ENCODE measurements at places on chromosomes 1 and 21.

DNA sequence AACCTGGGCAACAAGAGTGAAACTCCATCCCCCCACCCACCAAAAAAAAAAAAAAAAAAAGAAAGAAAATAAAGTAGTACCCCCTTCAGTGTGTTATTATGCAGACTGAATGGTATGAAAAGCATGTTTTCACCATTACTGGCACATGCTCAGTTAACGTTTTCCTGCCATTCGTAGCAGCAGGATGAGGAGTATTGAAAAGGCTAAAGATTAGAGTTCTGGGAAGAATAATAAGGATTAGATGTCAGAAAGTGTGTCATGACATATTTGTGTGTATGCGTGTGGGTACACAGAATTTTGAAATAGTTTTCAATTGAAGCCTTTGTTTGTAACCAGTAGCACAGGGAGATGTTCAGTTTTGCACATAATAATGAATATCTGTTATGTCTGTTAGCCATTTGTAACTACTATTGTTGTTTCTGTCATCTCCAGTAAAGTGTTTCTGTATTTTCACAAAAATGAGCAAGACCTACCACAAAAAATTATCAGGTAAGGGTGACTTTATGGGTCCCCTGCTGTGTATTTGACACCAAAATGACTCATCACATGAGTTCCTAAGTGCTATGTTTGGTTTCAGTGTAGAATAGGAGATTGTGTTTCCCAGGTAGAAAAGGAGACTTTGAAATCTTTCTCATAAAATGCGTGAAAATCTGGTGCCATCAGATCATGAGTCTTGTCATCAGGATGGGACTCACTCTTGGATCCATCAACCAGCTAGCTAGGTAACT, 358.9 kb downstream of the DISC1 start:
- DNase-seq: no peak

- no peak for DNase-seq
Observed at GRCh38 chr1:220149742-220150141, 55.8 kb downstream of the IARS2 start.

- no peak for DNase-seq
Observed at GRCh38 chr1:185132534-185132933, 24.2 kb downstream of the TRMT1L start.

- DNase-seq: peak; percentile 40
Observed at GRCh38 chr1:98104289-98104688, 183.5 kb upstream of the DPYD start.

- no peak for DNase-seq
Observed at GRCh38 chr1:226719596-226720387, 19.3 kb downstream of the ITPKB start.

DNA sequence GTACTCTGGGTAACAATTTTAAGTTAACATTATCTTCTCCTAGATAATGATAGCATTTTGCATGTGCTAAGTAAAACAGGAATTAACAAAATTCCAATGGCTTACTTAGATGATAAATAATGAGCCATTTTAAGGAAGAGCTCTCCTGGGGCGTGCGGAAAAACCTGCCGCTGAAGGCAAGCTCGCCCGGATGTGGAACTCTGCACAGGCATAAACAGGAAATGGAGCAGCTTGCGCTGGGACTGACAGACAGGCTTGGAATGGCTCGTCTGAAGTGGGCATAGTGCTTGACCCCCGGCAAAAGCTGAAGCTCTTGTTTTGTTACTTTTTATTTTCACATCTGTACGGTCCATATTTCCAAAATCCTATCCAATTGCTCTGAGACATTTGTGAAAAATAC, 169.2 kb downstream of the ZNF281 start:
- DNase-seq: no peak

DNA sequence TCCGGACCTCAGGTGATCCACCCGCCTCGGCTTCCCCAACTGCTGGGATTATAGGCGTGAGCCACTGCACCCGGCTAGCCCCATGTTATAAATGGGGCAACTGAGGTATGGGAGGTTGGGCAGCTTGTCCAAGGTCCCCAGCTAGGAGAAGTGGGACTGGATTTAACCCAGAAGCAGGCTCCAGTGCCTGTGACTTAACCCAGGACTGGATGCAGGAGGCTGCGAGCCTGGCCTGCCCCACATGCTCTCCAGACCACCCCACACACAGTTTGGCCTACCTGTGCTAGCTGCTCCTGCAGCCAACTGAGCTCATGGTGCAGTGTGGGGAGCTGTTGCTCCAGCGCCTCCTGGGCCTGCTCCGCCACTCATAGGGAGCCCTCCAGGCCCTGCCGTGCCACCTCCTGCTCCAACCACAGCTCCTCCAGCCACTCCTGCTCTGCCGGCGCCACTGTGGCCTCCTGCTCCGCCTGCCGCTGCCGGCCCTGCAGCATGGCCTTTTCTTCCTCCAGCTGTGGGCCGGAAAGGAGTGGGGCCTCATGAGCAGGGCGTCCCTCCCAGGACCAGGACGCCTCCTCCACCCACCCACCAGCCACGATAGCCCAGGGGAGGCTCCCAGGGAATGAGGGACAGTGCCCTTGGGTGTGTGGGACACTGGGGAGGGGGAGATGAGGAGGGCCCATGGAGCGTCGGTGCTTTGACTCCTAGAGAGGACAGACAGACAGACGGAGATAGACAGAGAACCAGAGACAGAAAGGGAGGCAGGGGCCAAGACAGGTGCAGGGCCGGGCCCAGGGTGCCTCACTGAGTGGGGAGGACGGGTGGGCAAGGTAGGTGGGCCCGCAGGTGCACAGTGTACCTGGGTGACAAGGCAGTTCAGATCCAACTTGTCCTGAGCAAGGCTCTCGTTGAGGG, 12.4 kb upstream of the NBPF1 start:
- DNase-seq: no peak
